RWPE2 (cell line): ENCODE measurements at places on chromosomes 4 and X.

DNA sequence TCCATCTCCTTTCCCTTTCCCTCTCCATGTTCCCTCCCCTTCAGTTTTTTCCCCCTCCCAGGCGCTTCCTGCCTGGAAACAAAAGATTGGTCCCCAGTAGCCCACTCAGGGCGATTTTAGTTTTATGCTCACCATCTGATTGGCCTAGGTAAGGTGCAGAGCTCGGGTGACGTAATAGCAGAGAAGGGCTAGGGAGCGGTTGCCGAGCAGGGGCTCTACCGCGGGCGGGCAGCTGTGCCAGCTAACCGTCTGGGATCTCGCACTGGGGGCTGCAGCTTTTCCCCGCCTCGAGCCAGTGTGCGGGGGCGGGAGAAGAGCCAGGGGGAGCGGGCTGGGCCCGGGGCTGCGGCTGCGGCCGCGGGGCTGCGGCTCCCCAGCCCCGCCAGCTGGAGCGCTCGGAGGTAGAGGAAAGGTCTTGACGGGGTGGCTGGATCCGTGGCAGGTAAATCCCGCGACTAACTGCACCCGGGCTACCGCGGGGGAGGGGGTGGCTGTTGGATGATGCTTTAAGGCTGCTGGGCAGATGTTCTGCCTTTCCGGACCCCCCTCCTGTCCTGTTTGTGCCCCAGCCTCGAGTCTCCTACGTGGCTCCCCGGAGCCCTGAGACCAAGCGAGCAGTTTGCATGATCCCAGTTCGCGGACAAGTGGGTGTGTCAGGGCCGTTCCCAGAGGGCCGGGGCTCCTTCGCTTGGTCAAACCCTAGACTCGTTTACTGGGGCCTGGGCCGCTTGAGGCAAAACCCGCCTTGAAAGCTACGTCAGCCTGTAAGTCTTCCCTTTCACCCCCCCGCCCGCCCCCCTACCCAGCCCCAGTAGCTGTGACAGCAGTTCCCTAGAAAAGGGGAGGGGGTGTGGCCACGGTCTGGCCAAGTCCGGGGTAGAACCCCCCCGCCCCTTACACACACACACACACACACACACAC, at the start of gene PAK3:
Gene PAK3 (plus strand): TSS at position 218 of the 922 bp plus-strand sequence. CDS start 26,913 bp downstream, outside the sequence.
- no peaks in the 10 kb centered on the region for H3K27me3 ChIP-seq
- peak; percentile 38 for DNase-seq
- H3K4me1 ChIP-seq = no peaks in the 10 kb centered on the region
- H3K36me3 ChIP-seq = no peaks in the 10 kb centered on the region

- H3K27me3 ChIP-seq = peaks cover 69% of the 10 kb centered on the region
- H3K27ac ChIP-seq = no peak overlapping the region
- peaks cover 3% of the 10 kb centered on the region for H3K4me1 ChIP-seq
- peak; percentile 56 for DNase-seq
- H3K36me3 ChIP-seq = no peaks in the 10 kb centered on the region
Observed at GRCh38 chr4:54230484-54231418, 1.7 kb downstream of the PDGFRA start.

GRCh38 chr4:6324461-6324998, 54.9 kb downstream of the WFS1 start:
- no peak overlapping the region for H3K27ac ChIP-seq
- DNase-seq = no peak
- H3K4me1 ChIP-seq = no peaks in the 10 kb centered on the region
- no peaks in the 10 kb centered on the region for H3K27me3 ChIP-seq
- no peaks in the 10 kb centered on the region for H3K36me3 ChIP-seq

GRCh38 chr4:94970650-94971049, 212.9 kb downstream of the BMPR1B start:
- H3K36me3 ChIP-seq = no peaks in the 10 kb centered on the region
- H3K4me1 ChIP-seq = no peaks in the 10 kb centered on the region
- no peaks in the 10 kb centered on the region for H3K27me3 ChIP-seq
- no peak overlapping the region for H3K4me3 ChIP-seq
- no peak for DNase-seq
